ENCODE measurements at places on chromosomes 5 and 9.

- no peak for DNase-seq
Observed at GRCh38 chr5:78591972-78592700, 56.4 kb downstream of the LHFPL2 start.

DNA sequence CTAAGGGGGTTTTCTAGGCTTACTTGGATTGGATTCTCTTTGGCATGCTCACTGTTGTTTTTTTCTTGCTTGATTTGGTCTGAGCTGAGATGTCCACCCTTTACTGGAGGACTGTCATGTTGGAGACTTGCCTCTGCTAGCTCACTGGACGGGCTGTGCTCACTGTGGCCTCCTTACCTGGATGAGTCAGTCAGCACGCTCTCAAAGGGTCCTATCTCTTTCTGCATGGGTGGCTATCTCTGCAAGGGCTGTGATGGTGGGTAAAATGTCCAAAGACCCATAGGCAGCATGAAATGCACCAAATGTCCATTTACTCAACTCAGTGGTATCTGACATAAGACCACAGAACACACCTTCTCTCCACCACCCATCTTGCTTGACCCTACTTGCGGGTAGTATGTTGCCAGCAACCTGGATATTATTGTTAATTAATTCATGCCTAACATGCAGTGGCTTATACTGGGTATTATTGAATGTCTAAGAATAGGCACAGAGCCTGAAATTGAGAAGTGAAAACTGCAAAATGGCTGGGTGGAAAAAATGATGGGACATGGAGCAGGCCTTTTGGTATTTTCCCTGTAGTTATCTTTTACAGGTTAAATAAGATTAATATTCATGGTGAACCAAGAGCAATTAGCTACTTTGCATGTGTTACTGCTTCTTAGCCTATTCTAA is 68.9 kb upstream of the TLE1 start:
- no peak for DNase-seq

- no peak for DNase-seq
Observed at GRCh38 chr9:122001491-122002201, 91.5 kb downstream of the TTLL11 start.

GRCh38 chr5:14190194-14191164 is 47.3 kb downstream of the TRIO start:
- DNase-seq, result no peak

DNA sequence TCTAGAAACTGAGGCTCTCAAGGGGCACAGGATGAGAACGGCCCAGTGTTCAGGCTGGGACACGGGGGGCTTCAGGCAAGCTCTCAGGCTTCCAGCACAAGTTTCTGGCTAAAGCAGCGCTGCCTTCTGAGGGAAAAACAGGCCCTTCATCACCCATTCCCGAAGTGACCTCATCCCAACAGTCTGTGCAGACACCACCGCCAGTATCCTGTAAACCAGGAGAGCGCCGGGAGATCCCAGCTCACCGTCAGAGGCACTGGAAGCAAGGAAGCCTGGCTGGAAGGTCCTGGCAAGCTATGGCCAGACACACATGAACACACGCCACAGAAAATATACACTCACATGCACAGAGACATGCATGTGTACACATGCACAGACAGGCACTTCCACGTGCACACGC is 8.8 kb downstream of the SLC12A7 start:
- no peak for DNase-seq

- DNase-seq, result no peak
Observed at GRCh38 chr5:54643685-54644106, 126.1 kb downstream of the SNX18 start.

DNA sequence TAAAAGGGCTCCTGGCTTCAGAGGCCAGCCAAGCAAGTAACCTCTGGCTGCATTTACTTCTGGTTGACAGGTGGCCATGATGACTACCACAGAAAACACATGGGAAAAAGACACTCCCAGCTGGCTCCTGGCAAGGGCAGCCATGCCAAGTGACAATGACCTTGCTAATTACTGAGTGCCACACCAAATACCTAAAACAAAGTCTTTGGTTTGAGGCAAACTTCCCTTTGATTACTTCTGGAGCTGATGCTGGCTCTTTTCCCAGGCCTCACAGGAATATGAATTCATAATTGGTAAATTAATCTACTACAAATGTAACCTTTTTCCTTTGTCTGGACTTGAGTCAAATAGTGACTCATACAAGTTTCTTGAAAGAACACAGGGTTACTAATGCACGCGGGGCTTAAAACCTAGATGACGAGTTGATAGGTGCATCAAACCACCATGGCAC is 61.0 kb downstream of the LPAR1 start:
- no peak for DNase-seq

GRCh38 chr9:27626244-27627187 is 53.2 kb upstream of the C9orf72 start:
- no peak for DNase-seq

DNA sequence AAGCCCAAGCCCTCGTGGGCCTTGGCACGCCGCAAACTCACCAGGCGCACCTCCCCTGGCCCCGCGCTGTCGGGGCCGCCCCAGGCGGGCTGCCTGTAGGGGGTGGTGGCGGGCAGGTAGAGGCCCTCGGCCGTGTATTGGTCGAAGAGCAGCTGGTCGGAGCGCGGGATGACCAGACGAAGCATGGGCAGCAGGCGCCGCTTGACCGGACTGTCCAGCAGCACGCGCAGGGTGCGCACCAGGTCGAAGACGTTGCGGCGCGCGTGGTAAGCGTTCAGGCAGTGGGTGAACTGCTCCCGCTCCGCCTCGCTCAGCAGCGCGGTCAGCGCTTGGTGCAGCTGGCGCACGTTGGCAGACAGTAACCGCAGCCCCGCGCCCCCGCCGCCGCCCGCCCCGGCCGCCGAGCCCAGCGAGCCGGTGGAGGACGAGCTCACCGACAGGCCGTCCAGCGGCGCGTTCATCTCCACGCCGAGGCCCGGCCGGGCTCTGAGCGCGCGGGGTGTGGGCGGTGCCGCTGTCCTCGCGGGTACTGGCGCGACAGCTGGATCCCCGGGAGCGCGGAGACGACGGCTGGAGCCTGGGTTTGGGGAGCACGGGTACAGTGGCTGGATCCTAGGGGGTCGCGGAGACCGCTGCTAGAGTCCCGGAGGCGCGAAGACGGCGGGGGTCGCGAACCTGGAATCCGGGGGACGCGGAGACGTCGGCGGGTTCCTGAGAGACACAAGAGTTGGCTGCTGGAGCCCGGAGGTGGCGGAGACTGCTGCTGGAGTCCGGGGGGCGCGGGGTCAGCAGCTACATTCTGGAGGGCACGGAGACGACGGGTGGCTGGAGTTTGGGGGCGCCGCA is 709 bp downstream of the WHRN start:
- peak; percentile 42 for DNase-seq

DNA sequence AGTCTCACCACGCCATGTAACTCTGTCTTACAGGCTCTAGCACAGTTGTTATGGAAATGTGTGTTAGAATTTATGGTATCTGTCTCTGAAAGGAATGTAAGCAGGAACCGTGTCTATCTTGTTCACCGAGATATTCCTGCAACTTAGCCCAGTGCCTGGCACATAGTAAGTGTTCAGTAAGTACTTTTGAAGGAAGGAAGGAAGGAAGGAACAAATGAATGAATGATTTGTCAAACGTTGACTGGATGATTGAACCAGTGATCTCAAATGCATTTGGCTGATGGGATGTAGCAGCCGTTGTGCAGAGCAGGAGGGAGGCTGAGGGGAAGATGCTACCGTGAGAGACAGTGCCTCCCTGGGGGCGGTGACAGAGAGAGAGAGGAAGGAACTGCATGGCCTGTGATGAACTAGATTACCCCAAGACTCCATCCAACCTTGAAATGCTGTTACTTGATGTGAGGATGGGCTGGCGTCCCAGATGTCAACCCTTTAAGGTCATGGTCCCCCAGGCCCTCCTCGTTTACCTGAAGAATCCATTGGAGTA is 47.5 kb upstream of the PPARGC1B start:
- DNase-seq, result no peak

- DNase-seq, result no peak
Observed at GRCh38 chr9:79973627-79974026, 401.9 kb downstream of the TLE4 start.

DNA sequence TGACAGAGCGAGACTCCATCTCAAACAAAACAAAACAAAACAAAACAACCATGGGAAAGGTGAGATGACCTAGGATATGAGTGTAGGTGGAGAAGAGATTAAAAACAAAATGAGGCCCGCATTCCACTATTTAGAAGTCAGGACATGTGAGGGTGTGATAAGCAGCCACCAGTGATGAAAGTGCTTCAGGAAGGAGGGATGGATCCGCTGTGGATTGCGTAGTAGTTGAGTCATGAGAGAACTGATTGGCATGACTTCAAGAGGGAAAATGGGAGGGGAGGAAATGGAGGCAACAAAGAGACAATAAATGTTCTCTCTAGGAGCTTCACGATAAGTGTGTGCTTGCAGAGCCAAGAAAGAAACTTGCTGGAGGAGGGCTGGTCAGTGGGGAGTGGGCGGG is 367.6 kb downstream of the ARL15 start:
- no peak for DNase-seq

DNA sequence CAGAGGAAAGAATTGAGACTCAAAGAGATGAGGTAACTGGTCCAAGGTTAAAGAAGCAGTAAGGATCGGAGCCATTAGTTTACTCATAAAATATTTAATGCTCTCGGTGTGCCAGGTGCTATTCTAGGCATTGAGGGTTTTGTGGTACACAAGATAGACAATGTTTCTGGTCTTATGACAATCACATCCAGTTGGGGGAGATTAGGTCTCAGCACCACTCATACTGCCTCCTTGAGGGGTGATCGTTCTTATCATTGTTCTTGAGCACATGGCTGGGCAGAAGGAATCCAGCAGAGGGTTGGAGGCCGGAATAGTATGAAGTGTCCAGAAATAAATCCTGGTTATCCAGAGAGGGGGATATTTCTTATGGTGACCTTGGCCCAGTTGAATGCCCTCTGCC is 40.7 kb upstream of the LCP2 start:
- no peak for DNase-seq
